ENCODE measurements at places on chromosomes 12 and 14. TPM values are rescaled to one million over a fixed set of nuclear protein-coding genes. Genes with fewer than 3 reads are reported as not detected.

DNA sequence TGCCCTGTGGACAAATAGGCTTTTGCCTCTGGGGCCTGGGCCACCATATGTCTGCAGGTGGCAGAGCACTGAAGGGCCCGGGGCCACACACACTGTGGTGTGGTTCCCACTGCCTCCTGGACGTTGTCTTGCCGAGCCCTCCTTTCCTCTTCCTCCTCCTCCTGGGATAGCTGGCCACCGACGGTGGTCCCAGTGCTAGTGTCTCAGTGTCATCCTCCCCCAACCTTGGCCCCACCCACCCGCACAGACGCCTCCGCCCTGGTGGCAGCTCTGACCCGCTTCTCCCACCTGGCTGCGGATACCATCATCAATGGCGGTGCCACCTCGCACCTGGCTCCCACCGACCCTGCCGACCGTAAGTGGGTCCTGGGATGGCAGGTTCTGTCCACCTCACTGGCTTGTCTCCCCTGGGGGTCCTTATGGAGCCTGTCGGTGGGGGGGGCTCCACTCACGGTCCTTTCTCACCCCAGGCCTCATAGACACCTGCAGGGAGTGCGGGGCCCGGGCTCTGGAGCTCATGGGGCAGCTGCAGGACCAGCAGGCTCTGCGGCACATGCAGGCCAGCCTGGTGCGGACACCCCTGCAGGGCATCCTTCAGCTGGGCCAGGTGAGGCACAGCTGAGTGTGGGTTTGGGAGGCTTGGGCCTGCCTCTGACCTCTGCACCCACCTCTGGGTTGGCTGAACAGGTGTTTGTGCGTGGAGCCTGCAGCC, 23.5 kb downstream of the HIP1R start:
- DNase-seq = no peak

DNA sequence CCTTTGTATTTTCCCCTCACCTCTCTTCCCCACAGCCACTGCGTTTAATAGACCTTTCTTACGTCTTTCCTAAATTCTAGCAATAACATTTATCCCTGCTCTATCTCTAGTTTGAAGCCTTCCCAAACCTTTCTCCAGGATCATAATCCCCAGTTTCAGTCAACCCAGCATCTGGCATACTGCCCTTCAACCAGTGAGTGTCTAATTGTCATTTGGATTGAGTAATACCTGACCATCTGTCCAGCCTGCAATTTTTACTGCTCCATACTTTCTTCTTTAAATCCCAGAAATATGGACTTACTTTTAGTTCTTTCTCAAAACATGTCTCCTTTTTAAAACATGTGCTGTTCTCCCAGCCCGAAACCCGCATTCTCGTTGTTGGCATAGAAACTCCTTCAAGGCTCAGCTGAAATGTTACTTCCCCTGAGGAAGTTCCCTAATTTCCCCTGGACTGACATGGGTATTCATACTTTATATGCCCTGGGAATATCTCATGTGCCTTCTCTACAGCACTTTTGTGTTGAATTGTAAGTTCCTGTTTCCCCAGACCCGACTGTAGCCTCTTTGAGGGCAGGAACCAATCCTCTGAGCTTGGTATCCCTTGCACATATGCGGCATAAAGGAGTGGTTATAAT, 65.1 kb upstream of the ETV6 start:
- no peak for DNase-seq

Gene TOMM20L
- total RNA-seq = not detected

Gene CCDC175
- total RNA-seq = not detected

Gene CKB
- total RNA-seq = 23.1 TPM

GRCh38 chr12:4044101-4044500, 170.9 kb upstream of the PARP11 start:
- DNase-seq = no peak

GRCh38 chr12:128571906-128572810, 251.6 kb downstream of the SLC15A4 start:
- DNase-seq = no peak

DNA sequence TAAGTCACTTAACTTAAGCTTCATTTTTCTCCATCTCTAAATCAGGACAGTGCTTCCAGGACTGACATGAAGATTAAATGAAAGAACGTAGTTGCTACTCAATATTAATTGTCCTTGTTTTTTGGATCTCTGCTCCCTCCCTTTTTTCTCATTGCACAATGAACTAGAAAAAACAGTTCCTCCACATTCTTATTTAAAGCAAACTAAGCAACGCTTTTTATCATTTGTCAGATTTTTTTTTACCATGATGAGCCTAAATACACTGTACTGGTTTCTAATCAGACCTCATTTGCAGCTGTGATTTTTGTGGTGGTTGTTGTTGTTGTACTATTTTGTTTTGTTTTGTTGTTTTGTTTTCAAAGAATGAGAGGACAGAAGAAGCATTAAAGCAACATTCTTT, 23.2 kb upstream of the PARP11 start:
- no peak for DNase-seq

- no peak for DNase-seq
Observed at GRCh38 chr12:115811045-115811444, 466.4 kb downstream of the MED13L start.

GRCh38 chr12:607541-608001, 55.7 kb downstream of the NINJ2 start:
- DNase-seq = no peak

Gene FLVCR2
- 50.6 TPM for total RNA-seq

DNA sequence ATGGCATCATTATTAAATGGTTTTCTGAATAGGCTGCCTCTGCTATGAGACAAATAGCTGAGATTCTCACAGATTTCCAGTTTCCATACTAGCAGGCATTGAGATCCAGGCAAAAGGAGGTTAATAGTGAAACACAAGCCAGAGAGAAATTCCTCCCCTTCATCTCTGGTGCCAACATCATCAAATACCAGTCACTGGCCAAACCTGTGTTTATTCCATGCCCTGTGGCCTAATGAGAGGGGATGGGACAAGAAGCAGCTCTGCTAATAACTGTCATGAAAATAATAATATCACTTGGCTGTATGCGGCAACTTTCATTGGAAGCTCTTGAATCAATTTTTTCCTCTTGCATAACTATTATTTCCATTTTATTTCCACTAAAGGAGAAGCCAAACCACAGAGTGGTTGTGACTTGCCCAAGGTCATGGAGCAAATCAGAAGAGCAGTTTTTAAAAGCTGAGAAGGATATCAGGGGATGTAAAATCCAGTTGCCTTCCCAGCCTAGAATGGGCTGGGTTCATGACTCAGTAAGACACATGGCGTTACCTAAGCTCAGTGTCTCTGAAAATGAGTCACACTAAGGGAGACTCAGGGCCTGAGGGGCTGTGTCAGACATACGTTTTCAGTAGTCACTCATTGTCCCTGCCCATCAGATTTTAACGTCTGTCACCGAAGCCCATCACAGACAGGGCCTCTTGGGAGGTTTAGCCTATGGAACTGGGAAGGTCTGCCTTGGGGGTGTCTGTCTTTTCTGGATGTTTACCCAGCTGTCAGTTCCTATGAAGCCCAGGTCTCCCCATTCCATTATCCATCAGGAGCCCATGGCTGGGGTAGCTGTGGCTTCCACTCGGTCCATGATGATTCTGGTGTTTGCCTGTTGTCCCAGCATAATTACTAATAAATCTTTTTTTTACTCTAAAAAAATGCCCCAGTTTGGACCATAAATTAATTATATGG, 208.8 kb upstream of the EEA1 start:
- no peak for DNase-seq

DNA sequence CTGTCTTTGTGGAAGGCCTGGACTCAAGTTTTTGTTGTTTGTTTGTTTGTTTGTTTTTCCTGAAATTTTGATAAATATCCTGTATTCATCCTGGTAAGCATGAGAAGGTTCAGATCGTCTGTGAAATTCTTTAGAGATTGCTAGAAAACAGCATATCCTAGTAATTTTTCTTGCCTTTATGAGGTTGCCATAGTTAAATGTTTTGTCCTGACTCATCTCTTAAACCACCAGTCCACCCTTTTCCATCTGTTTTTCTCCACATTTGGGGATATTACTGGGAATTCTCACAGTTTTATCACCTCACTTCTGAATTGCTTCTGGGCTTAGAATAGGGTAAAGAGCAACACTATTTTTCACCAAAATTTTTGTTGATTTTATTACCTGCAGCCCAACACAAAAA, 248.3 kb downstream of the FBXL14 start:
- DNase-seq = no peak

Gene MED13L
- total RNA-seq = 97.0 TPM

Gene RNF212B
- not detected for total RNA-seq

DNA sequence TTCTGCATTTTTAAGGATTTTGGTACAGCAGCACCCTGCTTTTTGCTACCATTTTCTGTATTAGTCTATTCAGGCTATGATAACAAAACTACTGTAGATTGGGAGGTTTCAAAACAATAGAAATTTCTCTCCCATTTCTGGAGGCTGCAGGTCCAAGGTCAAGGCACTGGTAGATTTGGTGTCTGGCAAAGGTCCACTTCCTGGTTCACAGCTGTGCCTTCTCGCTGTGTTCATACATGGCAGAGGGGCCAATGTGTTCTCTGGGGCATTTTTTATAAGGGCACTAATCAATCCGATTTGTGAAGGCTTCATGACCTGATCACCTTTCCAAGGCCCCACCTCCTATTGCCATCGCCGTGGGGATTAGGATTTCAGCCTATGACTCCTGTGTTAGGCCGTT, 268.1 kb upstream of the RTL1 start:
- DNase-seq = no peak

DNA sequence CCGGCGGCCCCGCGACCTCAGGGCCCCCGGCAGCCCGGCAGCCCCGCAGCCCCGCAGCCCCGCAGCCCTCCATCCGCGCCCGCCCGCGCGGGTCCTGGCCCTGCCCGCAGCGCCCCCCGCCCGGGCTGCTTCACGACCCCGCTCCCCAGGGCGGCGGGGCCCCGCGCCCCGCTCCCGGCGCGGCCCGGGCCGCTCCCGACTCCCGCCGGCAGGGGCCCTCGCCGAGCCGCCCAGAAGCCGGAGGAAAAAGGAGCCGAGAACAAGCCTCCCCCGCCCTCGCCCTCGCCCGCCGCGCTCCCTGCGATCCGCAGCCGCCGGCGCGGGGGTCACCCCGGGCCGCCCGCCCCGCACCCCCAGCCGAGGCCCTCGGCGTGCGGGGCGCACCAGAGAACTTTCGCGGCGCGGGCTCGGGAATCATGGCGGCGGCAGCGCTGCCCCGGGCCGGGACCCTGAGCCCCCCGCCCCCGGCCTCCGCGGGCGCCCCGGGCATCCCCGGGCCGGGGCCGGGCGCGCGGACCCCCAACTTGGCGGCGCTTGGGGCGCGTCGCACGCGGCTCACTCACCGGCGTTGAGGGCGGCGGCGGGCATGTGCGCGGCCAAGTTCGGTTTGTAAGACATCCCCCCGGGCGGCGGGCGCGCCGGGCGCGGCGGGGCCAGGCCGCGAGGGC, 521 bp downstream of the CDK2AP1 start:
- DNase-seq = peak; percentile 79

Gene NGB
- not detected for total RNA-seq

Gene RIMBP2
- 1.4 TPM for total RNA-seq

Gene DTX1
- total RNA-seq = 62.8 TPM

GRCh38 chr12:26621932-26622331, 211.1 kb downstream of the ITPR2 start:
- DNase-seq = no peak
